Activated CD4-positive, alpha-beta T cell treated with anti-CD3 and anti-CD28 coated beads, Interleukin-2, amount 10 ng/mL, durations not matched to agents 24 days and 14 days (primary cell): ENCODE measurements at places on chromosomes 12 and 14.

GRCh38 chr14:59588101-59588500, 11.5 kb upstream of the CCDC175 start:
- DNase-seq, result no peak

- DNase-seq, result no peak
These were observed 1.3 kb upstream of the DYRK2 start for GRCh38 chr12:67647181-67647798.

DNA sequence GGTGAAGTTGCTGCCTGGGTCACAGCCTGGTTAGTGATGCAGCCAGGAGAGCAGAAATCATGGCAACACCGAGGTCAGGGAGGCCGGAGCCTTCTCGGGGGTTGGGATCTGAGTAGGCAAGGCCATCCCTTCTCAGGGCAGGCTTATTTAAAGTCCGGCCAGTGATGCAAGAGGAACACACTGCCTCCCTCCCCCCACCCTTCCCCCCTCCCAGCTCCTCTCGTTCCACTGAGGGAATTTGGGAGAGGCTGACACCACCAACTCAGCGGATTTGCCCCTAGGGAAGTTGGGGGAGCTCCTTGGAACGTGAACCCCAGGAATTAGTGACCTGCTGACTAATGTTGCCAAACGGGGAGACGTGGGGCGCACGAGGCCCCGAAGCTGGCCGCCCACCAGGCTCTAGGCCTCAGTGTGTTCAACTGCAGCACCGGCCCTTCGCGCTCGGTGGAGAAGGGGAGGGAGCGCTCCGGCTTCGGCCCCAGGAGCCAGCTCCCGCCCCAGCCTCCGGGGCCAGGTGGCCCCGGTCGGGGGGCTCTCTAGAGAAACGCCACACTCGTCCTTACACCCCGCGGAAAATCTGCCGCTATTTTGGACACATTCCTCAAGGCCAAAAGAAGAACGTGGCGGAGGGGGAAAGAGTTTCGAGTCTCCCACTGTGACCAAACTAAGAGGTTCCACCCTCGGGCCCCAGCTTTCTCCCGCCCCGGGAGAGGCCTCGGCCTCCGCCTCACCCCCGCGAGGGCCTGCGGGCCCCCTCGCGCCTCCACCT, 1.6 kb downstream of the CTDSP2 start:
- DNase-seq, result peak; percentile 79

DNA sequence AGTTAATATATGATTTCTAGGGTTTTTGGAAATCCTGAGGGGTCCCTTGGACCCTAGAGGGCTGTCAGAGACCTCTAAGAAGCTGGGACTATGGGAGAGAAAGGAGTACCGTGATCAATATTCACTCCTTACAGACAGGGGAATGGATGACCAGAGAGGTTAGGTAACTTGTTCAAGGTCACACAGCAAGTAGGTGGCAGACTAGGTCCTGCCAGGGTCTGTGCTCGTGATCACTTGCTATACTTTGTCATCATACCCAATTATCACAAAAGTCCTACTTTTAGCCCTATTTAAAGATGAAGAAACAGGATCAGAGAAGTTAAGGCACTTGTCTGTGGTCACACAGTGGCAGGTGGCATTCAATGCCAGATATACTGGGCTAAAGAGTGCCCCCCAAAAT, 42.9 kb downstream of the WSCD2 start:
- no peak for DNase-seq

GRCh38 chr12:85507456-85507855, 227.4 kb downstream of the ALX1 start:
- DNase-seq, result no peak

DNA sequence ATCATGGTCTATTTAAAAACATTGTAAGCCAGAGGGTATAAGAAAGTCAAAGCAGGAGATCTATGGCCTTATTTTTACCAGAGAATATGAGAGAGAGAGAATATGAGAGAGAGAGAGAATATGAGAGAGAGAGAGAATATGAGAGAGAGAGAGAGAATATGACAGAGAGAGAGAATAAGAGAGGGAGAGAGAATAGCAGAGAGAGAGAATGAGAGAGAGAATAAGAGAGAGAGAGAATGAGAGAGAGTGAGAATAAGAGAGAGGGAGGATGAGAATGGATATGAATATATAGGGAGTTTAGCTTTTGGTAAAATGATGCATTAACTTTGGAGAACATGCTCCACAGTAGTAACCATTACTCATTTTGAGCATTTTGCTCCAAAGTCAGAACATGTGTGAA, 48.0 kb upstream of the ALG10B start:
- DNase-seq, result no peak

DNA sequence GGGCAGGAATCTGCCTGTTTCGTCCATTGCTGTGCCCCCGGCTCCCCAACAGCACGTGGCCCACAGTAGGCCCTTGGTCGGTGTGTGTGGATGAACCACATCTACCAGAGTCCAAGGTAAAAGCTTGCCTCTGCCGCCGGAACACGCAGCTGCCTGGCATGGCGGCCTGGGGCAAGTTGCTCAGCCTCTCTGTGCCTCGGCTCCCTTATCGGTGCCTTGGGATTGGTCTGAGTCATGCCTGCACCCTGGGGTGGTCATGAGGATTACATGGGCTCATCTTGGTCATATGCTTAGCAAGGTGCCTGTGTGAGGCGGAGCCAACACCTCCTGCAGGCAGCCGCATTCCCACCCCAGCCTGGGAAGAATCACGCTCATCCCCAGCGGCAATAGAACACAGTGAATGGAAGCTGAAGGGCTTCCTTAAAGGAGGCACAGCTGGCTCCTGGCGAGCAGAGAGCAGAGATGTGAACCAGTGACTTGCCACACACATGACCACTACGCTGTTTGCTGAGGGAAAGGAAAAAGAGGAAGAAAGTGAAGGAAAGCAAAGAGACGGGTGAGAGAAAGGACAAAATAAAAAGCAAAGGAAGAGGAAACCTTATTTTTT, 5.5 kb upstream of the SCARB1 start:
- DNase-seq, result no peak

GRCh38 chr12:123942911-123943648, 29.6 kb downstream of the CCDC92 start:
- DNase-seq, result no peak

GRCh38 chr14:75699331-75699730, 38.3 kb downstream of the TTLL5 start:
- no peak for DNase-seq

GRCh38 chr14:62101673-62102348, 339.6 kb downstream of the SNAPC1 start:
- DNase-seq, result no peak

GRCh38 chr12:47816403-47817271, 3.1 kb downstream of the HDAC7 start:
- DNase-seq, result peak; percentile 63

DNA sequence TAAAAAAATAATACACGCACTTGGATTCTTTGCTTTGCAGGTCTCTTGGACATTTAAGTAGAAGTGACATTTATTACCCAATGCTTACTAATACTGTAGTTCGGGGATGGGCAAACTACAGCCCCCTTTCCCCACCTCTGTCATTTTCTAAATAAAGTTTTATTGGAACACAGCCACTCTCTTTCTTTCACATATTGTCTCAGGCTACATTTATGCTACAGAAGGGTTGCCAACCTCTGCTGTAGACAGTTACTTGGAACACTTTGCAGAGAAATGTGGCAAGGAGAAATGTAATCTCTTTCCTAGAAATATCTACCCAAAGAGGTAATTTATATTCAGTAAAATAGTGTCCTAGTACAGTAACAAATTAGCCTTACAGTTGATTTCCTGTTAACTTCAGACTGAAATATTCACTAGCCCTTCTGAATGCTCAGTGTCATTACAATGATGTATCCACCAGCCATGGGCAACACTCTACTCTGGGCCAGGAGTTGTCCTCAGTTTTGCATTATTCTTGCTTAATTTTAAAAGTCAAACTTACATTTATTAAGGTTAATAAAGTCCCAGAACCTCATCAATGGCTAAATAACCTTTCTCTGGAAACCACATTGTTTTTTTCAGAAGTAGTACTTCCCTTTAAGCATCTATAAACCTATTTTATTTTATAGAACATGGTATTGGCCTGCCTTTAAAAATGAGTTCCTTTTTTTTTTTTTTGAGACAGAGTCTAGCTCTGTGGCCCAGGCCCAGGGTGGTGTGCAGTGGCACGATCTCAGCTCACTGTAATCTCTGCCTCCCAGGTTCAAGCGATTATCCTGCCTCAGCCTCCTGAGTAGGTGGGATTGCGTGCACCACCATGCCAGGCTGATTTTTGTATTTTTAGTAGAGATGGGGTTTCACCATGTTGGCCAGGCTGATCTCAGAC, 269.6 kb upstream of the AMIGO2 start:
- DNase-seq, result no peak

DNA sequence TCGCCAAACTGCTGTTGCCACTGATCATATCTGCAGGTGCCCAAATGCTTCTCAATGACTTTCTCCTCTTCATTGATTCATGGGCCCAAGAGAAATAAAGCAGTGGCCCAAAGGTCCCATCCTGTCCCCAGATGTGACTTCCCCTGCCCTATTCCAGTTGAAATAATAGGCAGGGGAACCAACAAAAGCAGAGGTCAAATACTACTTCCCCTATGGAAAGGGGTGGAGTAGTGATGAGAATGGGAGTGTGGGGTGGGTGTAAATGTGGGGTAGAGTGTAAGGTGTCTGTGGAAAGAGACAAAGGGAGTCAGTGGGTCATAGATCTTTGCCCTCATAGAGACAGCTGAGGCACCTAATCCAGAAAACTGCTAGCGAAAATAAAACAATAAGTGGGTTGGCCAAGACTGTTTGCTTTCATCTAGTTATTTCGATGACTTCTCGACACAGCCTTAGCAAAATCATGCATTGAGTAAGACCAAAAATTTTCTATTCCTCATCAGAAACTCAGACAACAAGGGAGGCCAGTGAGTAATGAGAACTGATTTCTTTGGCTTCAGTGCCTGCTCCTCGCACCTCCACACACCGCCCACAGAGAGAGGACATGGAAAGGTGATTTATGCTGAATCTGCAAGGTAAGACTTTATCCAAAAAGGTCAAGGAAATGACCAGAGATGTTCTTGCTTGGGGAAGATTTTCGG, 10.9 kb upstream of the IL22 start:
- no peak for DNase-seq

GRCh38 chr12:42704810-42705401, 115.4 kb upstream of the PRICKLE1 start:
- DNase-seq, result no peak

DNA sequence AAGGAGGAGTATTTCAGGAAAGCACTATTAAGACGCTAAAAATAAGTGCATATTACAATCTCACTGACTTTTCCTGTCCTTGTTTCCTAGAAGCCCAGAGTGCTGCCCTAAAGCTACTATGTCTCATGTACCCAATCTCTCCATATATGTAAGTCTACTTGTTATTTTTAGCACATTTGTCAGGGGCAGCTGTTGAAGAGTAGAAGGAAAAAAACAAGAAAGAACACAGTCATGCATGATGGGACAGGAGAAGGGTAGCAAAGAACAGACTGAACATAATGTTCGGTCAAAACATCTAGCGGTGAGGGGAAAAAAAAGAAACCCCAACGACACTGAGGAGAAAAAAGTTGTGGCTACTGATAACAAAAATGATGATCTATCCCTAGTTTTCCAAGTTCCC, 14.3 kb downstream of the YBX3 start:
- DNase-seq, result no peak

DNA sequence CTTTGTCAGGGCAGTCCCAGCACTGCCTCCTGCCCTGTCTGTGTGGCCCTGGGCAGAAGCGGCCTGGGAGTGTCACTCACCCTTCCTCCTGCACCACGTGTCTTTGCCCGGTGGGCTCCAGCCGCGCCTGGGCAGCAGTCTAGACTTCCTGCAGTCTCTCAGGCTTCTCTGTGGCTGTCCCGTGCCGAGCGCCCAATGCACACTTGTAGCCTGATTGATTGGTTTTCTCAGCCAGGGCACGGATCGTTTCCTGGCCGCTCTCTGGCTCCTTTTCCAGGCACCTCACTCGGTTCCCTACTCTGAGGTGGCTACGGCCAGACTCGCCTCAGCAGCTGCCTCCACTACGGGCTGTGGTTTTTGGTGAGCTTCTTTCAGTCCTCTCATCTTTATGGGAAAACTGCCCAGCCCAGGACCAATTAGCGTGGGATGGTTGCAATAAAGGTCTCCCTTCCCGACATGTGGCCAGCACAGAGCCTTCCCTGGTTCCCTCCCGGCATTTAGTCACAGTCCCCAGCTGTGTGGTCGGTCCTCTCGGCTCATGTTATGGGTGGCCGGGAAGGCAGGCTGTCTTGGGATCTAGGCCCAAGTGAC, 133.1 kb downstream of the CACNA1C start:
- DNase-seq, result no peak

GRCh38 chr14:68689511-68689910, 103.4 kb downstream of the ZFP36L1 start:
- no peak for DNase-seq

- DNase-seq, result no peak
These were observed 149.2 kb downstream of the PHLDA1 start for GRCh38 chr12:75882421-75882820.

- DNase-seq, result no peak
These were observed 8.3 kb downstream of the C3AR1 start for GRCh38 chr12:8057839-8058238.

DNA sequence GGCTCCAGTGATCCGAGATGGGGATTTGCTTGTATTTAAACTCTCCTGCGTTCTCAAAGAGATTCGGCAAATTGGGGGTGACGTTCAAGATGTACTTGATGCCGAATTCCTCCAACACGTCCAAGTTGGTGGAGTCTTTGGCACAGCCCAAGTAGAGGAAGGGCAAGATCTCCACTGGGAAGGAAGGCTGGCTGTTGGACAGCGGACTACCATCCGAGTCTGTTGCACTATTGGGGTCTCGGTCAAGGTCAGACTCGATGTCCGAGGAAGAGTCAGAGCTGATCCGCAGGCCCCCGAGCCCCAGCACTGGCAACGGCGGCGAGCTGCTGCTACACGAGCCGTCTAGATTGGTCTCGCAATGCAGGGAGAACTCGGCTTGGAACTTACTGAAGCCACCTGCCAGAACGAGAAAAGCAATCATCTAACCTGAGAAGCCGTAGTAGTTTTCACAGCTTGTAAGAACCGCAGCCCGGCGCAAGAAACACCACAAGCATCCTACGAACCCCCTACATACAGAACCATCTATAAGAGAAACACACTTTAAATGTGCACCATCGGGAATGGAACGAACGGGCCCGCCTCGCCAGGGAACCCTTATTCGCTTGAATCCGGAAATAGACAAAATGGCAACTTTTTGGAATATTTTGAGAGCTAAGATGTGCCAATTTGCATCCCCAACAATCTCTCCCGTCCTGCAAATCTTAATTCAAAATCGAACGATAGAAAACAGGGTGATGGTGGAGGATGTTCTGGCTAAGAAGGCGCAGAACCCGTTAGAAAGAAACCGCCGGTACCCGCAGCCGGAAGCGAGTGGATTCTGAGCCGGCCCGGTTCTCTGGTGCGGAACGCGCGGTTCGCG, 1.4 kb downstream of the DUSP6 start:
- peak; percentile 80 for DNase-seq
